ENCODE measurements at places on chromosomes 13 and 19.

GRCh38 chr13:76286178-76286577, 600.0 kb downstream of the KCTD12 start:
- no peak for DNase-seq

DNA sequence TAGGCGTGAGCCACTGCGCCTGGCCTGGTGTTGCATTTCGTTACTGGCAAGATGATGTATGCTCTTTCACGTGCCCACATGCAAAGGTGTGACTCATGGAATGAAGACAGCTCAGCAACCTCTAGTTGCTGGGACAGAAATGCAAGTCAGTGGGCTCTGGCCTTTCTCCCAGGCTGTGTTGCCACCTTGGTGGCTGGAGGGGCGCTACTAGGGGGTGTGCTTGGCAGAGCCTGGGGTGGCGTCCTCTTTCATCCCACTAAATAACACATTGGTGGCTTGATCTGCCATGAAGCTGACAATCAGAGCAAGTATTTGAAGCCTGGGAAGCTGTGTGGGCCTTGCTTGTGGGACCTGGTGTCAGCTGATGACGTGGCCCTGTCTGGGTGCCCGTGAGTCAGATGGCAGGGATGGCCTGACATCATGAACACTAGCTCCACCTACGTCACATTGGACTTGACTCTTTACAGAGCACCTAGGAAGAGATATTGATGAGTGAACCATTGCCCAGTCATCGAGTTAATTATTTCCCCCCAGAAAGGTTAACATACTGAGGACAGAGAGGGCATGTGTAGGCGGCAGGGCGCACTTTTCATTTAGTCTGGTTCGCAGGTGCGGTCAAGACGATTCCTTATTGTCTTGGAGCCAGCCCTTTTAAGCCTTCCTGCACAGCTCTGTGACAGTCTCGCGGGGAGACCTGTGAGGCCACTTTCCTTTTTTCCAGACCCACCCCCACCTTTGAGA, 154.2 kb downstream of the TM9SF2 start:
- DNase-seq: no peak

DNA sequence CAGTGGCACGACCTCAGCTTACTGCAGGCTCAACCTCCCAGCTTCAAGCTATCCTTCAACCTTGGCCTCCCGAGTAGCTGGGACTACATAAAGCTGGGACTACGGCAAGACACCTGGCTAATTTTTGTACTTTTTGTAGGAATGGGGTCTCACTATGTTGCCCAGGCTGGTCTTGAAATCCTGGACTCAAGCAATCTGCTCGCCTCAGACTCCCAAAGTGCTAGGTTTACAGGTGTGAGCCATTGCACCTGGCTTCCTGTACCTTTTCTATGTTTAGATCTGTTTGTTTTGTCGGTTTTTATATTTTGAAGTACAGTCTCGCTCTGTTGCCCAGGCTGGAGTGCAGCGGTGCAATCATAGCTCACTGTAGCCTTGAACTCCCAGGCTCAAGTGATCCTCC, 17.5 kb upstream of the TICAM1 start:
- DNase-seq: no peak

DNA sequence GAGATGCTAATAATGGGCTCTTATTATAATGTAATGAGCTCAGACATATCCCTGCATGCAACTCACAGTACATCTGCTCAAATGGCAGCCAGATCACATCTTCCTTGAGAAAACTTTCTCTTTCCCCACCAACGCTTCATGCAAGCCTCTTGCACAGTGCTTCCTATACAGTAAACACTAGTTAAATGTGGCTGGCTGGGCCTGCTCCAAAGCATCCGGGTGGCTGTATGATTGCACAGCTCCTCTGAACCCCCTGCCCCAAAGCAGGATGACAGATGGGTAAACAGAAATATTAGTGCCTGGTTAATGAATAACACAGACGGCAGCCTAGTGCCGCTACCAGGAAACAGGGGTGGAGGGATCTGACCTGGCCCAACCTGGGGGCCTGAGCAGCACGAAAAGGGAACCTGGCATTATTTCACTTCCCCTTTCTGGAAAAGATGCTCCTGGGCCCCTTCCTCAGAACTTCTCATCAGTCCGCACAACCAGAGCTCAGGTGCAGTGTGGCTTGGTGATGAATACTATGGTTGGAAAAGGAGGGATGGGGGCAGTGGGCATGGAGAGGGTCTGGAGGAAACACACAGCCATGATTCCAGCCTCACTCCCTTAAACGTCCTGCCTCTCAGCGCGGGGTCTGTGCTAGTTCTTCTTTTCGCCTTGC, 10.8 kb downstream of the FFAR2 start:
- DNase-seq: no peak

GRCh38 chr13:20980899-20981298, 78.4 kb upstream of the XPO4 start:
- no peak for DNase-seq

GRCh38 chr13:64912141-64912540, 2318.0 kb downstream of the PCDH9 start:
- DNase-seq: no peak

DNA sequence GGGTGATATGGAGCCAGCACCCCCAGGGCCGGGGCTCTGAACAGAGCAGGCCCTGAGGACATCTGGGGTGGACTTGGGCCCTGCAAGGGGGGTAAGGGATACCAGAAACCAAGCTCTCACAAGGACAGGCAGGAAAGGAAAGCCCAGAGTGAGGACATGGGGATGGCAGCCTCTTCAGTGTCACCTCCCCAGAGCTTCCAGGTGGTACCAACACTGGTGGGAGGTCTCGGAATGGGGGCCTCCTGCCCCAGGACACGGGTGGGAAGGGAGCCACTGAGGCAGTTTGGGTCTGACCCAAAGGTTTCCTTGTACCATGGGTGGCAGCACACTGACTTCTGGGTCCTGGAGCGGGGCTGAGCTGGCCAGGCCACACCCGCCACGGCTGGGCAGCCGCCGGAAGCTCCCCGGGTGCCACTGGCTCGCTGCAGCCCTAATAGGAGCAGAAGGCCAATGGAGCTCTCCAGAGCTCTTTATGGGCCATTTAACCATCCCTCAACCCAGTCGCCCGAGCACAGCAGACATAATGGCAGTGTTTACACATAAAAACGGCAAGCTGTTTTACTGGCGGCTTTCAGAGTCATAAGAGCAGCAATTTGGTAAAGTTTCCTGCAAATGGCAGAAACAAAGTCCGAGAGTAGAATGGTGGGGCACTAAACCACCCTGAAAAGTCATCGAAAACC, 59.3 kb downstream of the PEPD start:
- no peak for DNase-seq

DNA sequence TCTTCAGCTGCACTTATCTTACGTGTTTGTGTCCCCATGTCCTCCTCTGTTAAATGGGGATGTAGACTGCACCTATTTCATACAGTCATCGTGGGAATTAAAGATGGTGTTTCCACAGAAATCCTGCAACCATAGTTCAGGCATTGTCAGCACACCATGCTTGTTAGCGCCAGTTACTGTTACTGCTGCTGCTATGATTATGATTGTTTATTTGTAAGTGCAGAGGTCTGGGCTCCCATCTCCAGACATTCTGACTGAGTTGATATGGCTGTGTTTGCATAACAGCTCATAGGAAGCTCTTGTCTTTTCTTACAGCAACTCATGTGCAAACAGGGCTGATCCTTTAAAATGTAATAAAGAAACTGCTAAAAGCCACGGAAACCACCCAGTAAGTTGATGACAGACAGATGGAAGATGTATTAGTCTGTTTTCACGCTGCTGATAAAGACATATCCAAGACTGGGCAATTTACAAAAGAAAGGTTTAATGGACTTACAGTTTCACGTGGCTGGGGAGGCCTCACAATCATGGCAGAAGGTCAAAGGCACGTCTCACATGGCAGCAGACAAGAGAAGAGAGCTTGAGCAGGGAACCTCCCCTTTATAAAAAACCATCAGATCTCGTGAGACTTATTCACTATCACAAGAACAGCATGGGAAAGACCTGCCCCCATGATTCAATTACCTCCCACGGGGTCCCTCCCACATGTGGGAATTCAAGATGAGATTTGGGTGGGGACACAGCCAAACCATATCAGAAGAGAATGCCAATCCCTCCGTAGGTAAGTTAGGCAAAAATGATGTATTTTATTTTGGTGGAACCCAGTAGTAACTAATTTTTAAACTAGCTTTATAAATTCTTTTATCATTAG, 1.6 kb downstream of the ZSCAN5A start:
- DNase-seq: no peak

- no peak for DNase-seq
These were observed 411.2 kb downstream of the KCTD12 start for GRCh38 chr13:76474966-76475365.

All from NCI-H446 (cell line).